ENCODE measurements at places on chromosomes 3 and 15. TPM values are rescaled to one million over a fixed set of nuclear protein-coding genes. Genes with fewer than 3 reads are reported as not detected.
A peak's percentile ranks its signal among the peaks of the same experiment; 100 is the strongest.

DNA sequence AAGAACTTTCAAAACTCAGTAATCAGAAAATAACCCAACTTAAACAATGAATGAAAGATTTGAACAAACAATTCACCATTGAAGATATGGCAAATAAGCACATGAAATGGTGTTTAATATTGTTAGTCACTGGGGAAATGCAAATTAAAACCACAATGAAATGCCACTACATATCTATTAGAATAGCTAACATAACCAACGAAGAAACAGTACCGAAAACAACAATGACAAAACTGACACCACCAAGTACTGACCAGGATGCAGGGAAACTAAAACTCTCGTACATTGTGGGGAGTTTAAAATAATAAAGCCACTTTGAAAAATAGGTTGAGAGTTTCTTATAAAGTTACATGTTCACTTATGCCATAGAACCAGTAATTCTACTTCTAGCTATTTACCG lies 69.1 kb downstream of the KBTBD8 start:
- DNase-seq, result no peak

Gene ZNF445
- total RNA-seq, result 3.7 TPM

DNA sequence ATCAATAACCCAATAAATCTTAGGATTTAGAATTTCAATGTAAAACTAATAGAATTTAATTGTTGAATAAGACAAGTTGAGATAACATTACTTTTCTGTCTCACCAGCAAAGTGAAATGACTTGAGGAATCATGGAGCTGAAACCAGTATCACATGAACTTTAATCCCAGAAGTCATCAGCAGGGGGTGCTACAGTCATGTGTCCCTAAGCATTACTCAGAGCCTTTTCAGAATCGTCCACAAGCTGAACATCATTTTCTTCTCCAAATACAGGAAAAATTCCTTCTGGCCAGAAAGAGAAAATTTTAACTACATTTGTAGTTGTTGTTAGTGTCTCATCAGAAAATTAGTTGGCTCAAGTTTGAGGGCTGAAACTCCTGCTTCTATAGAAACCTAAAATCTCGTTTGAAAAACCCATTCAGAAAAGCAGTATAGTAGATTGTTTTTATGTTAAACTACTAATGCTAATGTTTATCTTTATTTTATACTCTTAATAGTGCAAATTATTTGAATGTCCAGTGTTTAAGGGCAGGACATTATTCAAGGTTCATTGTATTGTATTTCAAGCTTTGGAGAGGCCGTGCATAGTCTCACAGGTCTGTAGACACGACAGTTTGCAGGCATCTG lies 384.1 kb downstream of the PLOD2 start:
- peak; percentile 57 for DNase-seq

GRCh38 chr3:144314946-144315345 lies 343.3 kb downstream of the DIPK2A start:
- no peak for DNase-seq

GRCh38 chr15:35436422-35436821 lies 109.5 kb downstream of the DPH6 start:
- DNase-seq, result no peak

Gene PLAAT1
- total RNA-seq, result not detected

- peak; percentile 94 for DNase-seq
Observed at GRCh38 chr3:124780761-124781475, 50.7 kb downstream of the UMPS start.

DNA sequence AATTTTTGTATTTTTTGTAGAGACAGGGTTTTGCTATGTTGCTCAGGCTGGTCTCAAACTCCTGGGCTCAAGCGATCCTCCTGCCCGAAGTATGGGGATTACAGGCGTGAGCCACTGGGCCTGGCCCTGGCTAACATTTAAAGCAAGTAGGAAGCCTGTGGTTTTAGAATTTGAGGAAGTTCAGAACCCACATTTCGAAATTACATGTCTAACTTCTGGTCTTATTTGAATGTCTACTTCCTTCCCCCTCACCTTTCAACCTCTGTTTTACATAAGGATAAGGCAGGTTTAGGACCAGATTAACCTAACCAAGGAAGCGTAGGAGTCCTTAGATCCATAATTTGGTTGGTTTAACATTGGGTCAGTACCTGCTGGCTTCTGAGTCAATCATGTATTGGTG lies 120.5 kb upstream of the PROK2 start:
- DNase-seq, result no peak

DNA sequence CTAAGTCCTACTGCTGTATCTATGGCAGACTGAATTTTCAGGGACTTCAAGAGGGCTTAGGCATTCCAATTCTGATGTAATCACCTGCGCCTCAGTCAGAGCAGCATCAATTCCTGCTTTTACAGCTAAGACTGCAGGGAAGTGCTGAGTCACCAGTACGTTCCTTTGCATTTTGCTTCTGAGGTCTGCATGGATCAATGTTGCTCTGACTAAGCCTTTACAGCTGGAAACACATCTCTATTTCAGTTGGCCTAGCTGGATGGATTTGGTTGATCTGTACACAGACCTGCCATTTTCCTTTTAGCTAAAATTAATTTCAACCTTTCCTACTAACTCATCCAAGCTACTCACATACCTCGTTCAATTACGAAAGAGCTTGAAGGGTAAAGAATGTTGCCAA lies 51.3 kb downstream of the ETV5 start:
- DNase-seq, result peak; percentile 51

Gene LPP
- 21.3 TPM for total RNA-seq

Gene RBP2
- not detected for total RNA-seq

DNA sequence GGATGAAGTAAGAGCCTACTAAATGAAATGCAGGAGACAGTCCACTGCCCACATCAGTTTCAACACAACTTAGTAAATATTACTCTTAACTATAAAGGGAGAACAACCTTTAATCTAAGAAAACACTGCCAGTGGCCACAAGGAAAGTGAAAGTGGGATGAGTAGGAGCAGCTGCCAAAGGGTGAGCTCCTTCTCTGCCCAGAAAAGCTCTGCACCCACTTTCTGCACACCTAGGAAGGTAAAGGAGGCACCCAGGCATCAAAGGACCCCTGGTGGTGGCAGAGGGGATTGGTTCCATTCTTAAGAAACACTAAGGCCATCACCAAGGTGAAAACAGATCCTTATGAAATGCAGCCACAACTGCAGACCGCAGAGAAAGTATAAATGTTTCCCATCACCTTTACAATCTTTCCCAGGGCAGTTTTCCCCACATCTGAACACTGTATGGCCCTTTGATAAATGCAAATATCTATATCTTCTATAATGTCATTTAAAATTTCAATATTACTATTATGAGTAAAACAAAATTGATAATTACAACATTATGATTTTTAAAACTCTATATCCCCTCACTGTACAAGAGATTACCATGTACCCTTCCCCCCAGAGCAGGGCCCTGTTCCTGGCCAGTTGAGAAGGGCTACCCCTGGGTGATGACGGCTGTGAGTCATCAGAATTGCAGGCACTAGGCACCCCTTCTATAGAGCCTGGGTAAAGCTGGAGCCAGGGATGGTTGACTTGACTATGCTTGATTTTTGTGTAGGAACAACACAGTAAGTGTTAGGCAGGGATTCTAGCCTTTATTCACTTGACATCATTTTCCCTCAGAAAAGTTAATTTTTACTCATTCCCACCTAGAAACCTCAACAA lies 92.0 kb downstream of the SNRK start:
- DNase-seq, result peak; percentile 26

Gene SLC2A2
- not detected for total RNA-seq

DNA sequence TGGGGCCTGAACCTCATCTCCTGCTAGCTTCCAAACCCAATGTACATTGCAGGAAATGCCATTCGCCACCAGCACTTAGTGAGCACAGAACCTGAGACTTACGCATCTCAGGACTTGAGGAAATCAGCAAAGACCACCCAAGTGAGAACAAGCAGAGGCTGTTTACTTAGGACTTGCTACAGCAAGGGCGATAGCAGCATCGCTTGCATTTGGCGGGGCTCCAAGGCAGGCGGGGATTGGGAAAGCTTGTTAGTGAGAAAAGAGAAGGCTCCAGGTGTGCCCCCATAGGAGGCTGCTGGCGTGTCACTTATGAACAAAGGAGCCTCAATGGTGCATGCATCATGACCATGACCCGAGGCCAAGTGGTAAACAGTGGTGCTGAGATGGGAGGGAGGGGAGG lies 19.7 kb downstream of the SLC6A20 start:
- DNase-seq, result no peak

Gene POLQ
- 9.9 TPM for total RNA-seq
